ENCODE measurements at places on chromosomes 7 and 10.

- DNase-seq, result no peak
Measured at GRCh38 chr10:90674461-90674860, 183.4 kb downstream of the HTR7 start.

- no peak for DNase-seq
Measured at GRCh38 chr7:37439653-37440026, 9.0 kb downstream of the ELMO1 start.

DNA sequence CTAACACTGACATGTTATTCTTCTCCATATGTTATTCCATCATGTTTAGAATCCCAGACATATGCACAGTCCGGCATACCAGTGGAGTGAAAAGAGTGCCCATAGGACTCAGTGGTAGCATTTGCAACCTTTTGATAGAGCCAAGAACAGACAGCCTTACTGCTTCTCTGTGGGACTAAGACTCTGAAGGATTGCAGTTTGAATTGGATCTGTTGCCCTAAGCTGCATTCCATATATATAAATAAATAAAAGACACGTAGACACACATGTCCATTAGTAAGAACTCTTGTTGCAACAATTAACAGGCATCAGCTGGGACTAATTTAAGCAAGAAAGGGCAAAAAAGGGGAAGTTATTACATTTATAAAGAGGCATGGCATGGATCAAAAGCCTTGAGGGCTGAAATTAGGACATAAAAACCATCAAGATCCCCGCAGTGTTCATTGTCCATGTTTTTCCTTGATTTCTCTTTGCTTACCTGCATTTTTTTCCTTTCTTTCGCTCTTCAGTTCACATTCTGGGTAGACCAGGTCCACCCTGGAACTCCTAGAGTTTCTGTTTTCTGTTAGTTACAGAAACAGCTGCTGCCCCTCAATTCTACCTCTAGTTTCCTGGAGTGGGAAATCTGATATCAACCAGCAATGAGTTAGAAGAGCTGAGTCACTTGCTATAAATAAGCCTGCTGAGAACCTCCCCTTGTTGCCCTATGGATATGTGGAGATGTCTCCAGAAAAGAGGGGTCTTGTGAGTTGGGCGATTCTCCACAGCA is 132.4 kb downstream of the SORCS1 start:
- no peak for DNase-seq

- no peak for DNase-seq
Measured at GRCh38 chr10:114337510-114338462, 66.5 kb downstream of the AFAP1L2 start.

DNA sequence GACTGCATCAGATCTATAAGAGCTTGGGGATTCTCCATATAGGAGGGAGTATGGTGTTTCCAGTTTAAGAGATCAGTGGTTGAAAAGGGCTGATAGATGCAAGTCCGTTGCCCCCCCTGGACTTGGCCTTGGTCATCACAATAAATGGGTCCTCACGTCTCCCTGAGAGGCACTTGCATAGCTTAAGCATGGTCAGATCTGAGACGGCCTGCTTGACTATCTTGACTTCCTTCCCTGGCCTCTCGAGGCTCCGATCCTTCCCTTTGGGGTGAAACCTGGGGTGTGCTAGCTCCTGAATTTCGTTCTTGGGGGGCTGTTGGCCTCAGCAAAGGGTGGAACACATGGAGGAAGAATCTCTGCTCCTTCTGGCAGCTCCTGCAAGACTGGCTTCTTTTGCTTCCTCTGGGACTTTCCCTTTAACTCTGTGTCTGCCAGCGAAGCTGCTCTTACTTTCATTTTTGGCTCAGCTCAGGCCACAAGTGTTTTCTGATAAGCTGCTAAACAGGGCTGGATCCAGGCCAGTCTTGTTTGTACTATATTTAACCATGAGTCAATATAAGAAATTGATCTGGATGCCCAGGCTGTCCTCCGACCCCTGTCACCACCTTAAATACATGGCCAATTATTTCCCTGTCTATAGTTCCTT is 11.2 kb upstream of the ZNF485 start:
- no peak for DNase-seq

DNA sequence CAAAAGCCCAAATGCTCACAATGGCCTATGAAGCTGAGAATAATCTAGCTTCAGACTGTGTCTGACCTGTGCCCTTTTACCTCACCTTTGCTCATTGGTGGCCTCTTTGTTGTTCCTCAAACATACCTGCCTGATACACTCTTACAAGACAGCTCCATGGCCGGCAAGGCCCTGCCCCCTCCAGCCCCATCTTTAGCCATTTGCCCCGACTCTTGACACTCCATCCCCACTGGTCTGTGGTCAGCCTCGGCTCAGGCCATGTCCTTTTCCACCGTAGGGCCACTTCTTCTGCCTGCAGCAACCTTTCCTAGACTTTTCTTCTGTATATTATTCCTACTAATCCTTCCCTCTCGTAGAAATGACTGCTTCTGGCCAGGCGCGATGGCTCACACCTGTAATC is 265.2 kb downstream of the RPS24 start:
- DNase-seq, result no peak

GRCh38 chr7:106306256-106306655 is 21.5 kb upstream of the NAMPT start:
- DNase-seq, result no peak

Data from stimulated activated CD8-positive, alpha-beta memory T cell treated with anti-CD3 and anti-CD28 coated beads, Interleukin-2, amount 100 ng/mL, for 1 hour (primary cell).